ENCODE measurements at places on chromosomes 11 and 22.
A peak's percentile ranks its signal among the peaks of the same experiment; 100 is the strongest.

DNA sequence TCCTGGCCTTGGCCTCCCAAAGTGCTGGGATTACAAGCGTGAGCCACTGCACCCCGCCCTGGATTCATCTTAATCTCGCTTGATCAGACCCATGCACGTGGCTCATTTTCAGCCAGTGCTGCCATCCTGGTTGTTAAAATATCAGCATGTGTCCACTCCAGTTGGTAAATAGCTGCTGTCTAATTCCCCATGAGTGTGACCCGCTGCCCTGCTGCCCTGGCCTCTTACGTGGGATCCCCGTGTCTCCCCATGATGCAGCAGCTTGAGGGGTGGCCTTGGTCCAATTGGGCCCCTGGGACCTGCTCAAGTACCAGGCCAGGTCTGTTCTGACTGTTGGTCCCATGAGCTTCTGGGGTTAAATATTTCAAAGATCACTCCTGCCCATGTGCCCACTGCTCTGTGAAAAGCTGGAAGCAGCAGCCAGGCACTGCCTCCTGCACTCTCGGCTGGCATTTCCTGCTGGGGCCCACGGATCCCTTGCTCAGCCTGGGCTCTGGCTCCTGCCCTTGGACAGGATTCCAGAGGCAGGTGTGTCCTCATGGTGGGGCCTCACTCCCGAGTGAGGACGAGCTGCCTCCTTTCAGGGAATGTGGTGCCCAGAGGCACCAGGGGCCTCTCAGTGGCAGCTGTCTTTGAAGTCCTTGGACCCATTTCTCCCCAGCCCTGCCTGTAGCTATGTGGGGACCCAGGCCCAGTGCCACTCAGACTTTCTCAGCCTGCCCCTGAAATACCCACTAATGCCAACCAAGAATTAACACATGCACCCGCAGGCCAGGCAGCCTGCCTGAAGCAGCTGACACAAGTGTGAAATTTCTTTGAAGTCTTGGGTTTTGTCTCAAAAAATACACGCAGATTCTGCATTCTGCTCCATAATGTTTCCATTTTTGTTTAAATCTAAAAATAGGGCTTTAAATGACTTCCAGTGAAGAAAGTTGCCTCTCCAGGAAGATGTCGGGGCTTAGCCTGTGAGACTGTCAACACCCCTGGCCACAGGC, 38.1 kb upstream of the PRDM11 start:
- DNase-seq: no peak

DNA sequence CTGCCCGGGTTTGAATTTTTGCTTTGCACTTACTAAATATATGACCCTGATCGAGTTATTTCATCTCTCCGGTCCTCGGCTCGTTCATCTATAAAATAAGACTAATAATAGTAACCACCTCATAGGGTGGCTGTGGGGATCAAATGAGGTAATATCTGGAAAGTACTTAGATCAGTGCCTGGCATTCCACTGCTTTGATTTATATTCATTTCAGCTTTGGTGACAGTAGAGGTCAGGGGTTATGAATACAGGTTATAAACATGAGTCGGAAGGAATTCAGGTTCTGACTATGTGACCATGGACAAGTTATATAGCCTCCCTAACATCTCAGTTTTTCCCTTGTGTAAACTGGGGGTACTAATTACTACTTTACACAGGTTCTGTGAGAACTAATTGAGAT, 2.9 kb upstream of the TEAD1 start:
- DNase-seq: no peak

DNA sequence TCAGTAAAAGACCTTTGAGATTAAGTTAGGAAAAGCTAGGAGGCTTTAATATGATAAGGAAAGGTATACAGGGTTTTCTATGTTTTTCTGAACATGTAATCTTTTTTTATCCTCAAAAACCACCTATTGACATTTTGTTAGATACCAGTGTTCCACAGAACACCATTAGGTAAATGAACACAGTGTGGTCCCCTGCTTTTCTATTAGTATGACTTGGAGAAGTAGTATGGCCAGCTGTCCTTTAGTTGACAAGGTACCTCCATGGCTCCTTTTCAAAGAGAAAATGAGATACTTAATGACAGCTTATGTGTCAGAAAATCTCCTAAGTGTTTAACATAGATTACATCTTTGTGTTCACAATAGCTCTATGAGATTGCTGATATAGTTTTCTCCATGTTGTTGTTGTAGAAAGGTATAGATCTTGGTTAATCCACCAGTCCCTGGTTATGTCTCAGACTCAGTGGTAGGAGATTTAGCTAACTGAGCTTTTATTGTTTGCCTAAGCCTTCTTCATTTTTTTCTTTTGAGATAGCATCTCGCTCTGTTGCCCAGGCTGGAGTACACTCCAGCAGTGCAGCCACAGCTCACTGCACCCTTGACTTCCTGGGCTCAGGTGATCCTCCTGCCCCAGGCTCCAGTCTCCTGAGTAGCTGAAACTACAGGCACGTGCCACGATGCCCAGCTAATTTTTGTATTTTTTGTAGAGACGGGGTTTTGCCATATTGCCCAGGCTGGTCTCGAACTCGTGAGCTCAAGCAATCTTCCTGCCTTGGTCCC, 46.0 kb downstream of the STIM1 start:
- no peak for DNase-seq

DNA sequence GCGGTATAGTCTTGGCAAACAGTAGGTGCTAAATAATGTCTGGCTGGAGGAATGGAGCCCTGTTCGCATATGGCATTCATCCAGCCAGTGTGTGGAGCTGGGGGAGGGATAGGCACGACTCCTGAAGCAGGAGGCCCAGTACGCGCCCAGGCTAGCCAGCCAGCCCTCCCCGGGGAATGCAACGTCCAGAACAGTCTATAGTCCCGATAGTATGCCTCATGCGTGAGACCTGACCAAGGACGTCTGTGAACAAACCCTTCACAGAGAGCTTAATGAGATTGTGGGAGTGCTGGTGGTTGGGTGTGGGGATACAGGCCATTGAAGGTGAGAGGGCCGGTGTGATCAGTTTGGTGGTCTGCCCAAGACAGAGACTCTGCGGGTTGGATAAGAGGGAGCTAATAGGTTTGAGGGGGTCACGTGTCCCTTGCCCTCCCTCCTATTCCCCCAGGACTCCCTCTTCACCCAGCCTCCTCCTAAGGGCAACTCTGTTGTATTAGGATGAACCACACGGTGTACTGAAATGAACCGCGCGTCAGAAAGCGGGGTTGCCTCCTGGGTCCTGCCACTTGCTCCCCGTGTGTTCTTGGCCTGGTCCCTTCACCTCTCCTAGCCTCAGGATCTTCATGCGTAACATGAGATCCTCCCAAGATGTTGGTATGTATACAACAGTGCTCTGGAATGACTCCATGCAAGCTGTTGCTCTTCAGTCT, 987 bp upstream of the GRIK4 start:
- DNase-seq: no peak

DNA sequence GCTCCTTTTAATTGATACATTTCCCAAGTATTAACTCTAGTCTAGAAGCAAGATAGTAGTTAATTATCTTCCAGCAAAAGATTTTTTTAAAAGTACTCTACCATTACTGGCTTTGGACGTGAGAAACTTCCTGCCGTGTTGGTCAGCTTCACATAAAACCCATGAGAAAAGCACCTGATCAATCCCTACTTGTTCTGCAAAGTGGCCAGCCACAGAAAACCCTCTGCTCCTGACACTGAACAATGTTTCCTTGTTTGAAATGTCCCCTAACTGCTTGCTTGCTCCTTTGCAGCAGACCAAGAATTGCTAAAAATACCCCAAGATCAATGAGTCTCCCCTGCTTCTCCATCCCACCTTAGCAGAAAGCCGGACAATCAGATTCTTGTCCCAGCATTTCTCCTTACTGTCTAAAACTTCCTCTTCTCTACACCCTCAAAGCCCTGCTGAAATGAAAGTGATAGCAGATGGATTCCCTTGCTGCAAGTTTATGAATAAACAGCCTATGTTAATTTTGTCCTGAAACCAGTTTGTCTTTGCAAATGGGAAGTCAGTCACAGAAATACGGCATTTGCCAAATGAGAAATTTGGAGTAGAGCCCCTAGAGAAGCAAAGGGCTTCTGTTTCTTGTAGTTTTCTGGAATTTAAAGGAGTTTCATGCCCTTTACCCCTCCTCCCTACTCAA, 207.1 kb upstream of the ARHGAP20 start:
- no peak for DNase-seq

DNA sequence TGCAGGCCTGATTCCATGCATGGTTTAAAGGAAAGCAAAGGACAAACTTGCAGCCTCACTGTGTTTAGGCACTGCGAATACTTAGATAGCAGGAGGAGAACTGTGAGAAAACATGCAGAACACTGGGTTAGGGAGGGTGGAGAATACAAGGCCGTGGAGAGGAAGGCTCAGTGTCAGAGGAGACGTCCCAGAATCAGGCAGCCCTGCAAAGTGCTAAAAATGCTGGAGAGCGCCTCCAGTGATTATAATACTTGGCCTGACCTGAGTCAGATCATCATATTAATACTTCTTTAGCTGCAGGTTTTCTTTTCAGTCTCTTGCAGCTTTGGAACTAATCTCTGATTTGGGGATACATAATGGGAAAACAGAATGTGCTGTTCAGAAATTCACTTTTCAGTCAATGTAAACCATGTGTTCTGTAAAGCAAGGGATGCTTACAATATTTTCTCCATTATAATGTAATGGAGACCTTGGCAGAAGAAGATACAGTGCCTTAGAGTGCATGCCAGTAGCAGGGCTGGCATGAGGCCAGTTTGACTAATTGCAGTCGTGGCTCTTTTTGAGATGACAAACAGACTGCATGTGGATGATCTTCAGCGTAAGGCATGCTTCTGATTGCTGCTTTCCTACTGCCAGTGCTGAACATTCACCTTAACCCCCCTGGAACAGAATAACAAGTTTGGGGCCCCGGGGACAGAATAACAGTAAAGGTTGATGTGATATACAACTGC, 16.8 kb downstream of the EXT2 start:
- DNase-seq: no peak

DNA sequence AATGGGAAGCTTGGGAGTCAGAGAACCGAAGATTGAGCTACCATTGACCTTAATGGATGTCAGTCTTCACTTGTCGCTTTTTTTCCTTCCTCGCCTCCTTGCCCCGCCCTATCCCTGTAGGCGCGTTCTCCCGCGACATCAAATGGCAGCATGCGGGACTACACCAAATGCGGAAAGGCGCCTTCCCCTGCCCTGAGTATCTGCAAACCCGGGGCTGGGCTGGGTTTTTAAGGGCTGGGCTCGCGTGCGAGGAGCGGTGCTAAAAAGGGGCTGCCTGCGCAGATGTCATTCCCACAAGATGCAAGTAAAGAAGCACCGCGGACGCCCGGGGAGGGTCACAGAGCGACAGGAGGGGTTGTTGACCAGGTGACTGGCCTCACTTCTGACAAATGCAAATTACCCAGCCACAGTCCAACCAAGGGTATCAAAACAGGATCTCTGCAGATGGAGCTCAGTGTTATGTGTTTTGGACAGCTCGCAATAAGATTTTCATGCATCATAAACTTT, 4.7 kb upstream of the FAM111B start:
- peak; percentile 80 for DNase-seq

GRCh38 chr11:117179048-117179999, 781 bp downstream of the SIDT2 start:
- DNase-seq: peak; percentile 69

- no peak for DNase-seq
Observed at GRCh38 chr22:17007257-17007656, 765 bp downstream of the GAB4 start.

DNA sequence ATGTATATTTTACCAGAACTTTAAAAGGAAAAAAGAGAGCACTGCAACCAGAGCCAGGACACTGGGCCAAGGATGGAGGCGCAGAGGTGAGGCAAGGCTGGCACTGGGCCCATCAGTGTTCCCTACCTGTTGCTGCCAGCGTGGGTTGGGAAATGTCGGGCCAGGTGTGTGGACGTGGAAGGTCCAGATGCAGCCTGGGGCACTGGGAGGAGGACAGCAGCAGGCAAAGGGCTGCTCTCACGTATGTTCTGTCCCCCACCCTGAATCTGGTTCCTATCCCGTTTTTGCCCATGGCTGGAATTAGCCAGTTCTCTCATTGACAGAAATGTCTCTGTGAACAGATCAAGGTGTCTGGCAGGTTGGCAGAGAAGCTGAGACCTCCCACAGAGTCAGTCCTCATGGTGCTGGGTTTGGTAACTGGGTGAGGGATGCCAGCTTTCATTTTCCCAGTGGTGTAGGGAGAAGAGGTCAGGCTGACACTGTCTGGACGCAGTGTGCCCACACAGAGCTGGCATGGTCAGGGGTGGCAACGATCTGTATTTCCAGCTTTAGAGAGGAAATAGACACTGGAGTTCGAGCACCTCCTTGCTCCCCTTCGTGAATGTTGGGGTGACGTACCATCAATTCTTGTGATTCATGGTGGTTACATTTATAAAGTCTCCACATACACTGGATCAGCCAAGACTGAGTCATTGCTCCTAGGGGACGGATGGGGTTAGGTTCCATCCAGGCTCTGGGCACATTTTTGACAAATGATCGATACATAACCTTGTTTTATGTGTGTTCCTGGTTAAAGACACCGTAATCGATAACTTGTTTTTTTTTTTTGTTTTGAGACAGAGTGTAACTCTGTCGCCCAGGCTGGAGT, 4.3 kb upstream of the PNPLA3 start:
- no peak for DNase-seq

DNA sequence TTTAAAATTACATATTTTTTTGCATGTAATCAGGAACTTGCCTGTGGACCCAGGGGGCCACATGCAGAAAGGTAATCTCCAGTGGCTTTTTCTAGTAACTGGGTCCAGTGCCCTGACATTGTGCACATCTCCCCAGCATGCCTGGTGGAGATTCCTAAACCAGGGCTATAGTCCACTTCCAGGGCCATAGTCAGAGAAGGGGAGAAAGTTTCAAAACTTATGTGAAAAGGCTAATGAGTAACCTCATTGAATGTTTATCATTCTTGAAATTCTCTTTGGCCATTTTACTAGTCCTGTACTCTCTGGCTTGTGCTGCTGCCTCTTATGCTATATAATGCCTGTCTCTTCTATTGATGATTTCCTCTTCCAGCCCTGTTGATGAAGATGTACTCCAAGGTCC, 47.8 kb downstream of the BARX2 start:
- no peak for DNase-seq

- no peak for DNase-seq
Observed at GRCh38 chr11:115256397-115257197, 247.6 kb downstream of the CADM1 start.

DNA sequence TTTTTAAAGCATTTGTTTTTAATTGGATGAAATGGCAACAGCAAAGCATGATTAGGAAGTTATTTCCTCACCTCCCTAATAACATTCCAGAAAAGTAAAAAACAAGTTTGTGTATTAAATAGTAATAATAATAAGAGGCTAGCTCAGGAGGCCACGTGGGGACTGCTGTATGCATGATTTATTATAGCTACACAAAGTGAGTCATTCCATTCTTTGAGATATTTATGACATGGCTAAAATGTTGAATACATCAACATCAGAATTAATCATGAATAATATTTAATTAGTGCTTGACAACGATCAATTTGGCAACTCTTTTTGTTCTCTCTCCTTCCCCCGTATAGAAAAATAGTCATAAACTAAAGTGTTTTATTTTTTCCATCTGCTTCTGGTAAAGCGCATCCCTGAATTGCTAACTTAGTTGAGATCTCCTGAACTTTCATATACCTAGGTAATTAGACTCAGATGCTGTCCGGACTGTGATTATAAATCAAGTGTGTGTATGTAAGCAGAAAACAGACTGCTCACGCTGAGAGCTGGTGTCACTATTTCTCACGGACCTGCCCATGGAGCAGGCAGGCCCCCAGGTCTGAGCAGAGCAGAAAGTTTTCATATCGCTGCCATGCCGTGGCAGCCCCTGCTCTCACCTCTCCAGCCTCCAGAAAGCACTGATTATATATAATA, 125.7 kb downstream of the WT1 start:
- no peak for DNase-seq

GRCh38 chr11:102724904-102725500, at the start of gene MMP8:
TSS of gene MMP8 (minus strand) at chr11:102724954. CDS start at chr11:102724855, 99 bp downstream.
- DNase-seq: no peak

- DNase-seq: no peak
Observed at GRCh38 chr11:102510439-102511135, 20.0 kb downstream of the MMP7 start.
